ENCODE measurements at places on chromosomes 12 and 14. TPM values are rescaled to one million over a fixed set of nuclear protein-coding genes. Genes with fewer than 3 reads are reported as not detected.

GRCh38 chr14:105102361-105102870 is 37.2 kb upstream of the GPR132 start:
- H3K36me3 ChIP-seq: no peaks in the 10 kb centered on the region
- H3K4me3 ChIP-seq: no peak overlapping the region
- no peak for DNase-seq
- H3K4me1 ChIP-seq: peaks cover 3% of the 10 kb centered on the region
- H3K27ac ChIP-seq: no peak overlapping the region
- H3K27me3 ChIP-seq: peaks cover 41% of the 10 kb centered on the region

DNA sequence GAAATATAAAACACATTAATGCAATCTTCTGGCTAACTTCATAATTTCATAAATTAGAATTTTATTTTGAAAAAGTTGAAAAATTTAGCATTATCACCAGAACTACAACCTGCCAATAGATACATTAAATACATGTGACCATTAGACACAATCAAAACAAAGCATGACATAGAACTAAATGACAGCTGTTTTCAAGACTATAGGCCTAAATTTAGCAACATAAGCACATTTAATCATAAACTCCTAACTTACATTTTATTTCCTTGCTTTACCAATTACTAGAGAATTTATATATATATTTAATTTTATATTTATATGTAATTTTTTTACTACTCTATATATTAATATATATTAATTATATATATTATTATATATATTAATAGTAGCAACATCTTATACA is 165.4 kb downstream of the CEP128 start:
- H3K27ac ChIP-seq: no peak overlapping the region
- no peaks in the 10 kb centered on the region for H3K4me1 ChIP-seq
- H3K36me3 ChIP-seq: peaks cover 5% of the 10 kb centered on the region
- H3K4me3 ChIP-seq: no peak overlapping the region
- DNase-seq: no peak

DNA sequence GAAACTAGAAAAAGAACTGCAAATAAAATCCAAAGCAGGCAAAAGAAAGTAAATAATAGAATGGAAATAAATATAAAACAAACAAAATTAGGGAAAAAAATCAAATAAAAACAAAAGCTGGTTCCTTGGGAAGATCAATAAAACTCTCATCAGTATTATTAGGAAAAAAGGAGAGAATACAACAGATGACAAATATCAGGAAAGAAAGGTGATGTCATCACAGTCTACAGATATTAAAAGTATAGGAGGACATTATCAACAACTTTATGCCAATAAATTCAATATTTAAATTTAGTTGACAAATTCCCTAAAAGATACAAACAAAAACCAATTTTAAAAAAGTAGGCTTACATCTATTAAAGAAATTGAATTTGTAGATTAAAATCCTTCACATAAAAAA is 107.4 kb upstream of the FOXN3 start:
- no peaks in the 10 kb centered on the region for H3K4me1 ChIP-seq
- peaks cover 48% of the 10 kb centered on the region for H3K36me3 ChIP-seq
- no peak overlapping the region for H3K27ac ChIP-seq
- no peaks in the 10 kb centered on the region for H3K27me3 ChIP-seq
- H3K4me3 ChIP-seq: no peak overlapping the region

- H3K27ac ChIP-seq: no peak overlapping the region
- H3K36me3 ChIP-seq: no peaks in the 10 kb centered on the region
- H3K4me1 ChIP-seq: no peaks in the 10 kb centered on the region
- H3K4me3 ChIP-seq: no peak overlapping the region
Measured at GRCh38 chr12:74381958-74382357, 155.7 kb upstream of the ATXN7L3B start.

- peaks cover 28% of the 10 kb centered on the region for H3K36me3 ChIP-seq
- H3K27ac ChIP-seq: peak overlapping the region; percentile 84
- peaks cover 17% of the 10 kb centered on the region for H3K4me1 ChIP-seq
- peak overlapping the region; percentile 91 for H3K4me3 ChIP-seq
- DNase-seq: no peak
Measured at GRCh38 chr12:56257491-56258067, 605 bp downstream of the ANKRD52 start.

- peak; percentile 89 for DNase-seq
- H3K4me3 ChIP-seq: no peak overlapping the region
- H3K4me1 ChIP-seq: peaks cover 17% of the 10 kb centered on the region
- no peak overlapping the region for H3K27ac ChIP-seq
Measured at GRCh38 chr14:72904840-72905561, 11.1 kb upstream of the DPF3 start.

DNA sequence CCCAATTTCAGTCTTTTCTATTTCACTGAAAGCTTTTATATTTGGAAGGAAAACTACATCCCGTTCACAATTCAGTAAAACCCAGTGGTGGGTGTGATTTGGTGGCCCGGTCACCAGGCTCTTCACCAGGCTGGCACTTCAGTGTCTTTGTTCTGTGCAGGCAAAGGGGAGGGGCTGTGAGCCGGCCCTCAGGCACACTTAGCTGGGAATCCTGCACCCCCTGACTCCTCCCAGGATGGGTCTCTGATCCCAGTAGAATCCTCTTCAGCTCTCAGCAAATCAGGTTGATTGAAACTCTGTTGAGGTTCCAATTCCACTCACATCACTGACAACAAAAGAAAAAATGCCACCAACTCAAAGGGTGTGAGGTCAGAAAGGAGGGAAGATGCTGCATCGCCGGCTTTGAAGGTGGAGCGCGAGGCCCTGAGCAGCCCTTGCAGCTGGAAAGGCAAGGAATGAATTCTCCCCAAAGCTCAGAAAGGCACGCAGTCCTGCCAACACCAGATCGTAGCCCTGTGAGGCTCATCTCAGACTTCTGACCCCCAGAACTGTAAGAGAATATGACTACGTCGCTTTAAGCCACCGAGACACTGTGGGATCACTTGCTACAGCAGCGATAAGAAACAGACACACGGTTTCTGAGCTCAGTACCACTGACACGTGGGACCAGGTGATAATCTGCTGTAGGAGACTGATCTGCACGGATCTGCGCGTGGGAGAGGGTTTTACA is 166.6 kb downstream of the PIWIL1 start:
- H3K36me3 ChIP-seq: no peaks in the 10 kb centered on the region
- H3K27me3 ChIP-seq: no peaks in the 10 kb centered on the region
- H3K4me1 ChIP-seq: no peaks in the 10 kb centered on the region
- no peak overlapping the region for H3K4me3 ChIP-seq
- no peak for DNase-seq

- no peaks in the 10 kb centered on the region for H3K27me3 ChIP-seq
- DNase-seq: no peak
- peak overlapping the region; percentile 61 for H3K4me3 ChIP-seq
- no peaks in the 10 kb centered on the region for H3K36me3 ChIP-seq
Measured at GRCh38 chr14:68684466-68685418, 108.1 kb downstream of the ZFP36L1 start.

INHBC gene
- not detected for total RNA-seq

TTC9 gene
- total RNA-seq: 4.8 TPM

BMAL2 gene
- total RNA-seq: 58.8 TPM

NAV3 gene
- total RNA-seq: not detected
